ENCODE measurements at places on chromosomes 5 and 9.

- no peak for DNase-seq
These were observed 55.7 kb downstream of the HSD17B3 start for GRCh38 chr9:96246267-96246671.

DNA sequence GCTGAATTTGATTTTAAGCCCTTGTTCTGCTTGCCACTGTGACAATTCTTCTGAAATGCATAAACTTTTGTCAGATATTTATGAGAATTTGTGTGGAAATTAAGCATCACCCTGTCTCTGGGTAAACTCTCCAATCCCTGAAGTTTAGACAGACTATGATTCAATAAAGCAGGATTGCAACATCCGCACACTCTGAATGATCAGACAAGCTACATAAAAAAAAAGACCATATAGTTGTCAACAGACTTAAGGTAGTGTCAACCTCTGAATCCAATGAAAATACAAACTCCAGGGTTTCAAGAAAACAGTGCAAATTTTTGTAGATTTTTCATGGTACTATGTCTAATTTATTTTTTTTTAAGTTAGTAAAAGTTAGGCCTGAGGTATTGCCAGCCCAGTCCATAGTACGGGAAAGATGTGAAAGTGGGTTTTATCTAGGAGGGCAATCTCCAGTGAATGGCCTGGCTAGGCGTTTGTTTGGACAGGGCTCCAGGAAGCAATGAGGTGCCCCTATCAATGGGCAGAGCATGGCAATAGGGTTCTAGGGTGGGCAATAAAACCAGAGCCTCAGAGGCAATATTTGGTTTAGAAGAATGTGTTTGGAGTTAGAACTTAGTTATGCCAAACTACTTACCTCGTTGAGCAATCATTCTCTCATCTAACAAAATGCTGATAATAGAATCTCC is 762.6 kb upstream of the SEMA6A start:
- no peak for DNase-seq

GRCh38 chr9:16062542-16063240 is 509.8 kb downstream of the CCDC171 start:
- no peak for DNase-seq

DNA sequence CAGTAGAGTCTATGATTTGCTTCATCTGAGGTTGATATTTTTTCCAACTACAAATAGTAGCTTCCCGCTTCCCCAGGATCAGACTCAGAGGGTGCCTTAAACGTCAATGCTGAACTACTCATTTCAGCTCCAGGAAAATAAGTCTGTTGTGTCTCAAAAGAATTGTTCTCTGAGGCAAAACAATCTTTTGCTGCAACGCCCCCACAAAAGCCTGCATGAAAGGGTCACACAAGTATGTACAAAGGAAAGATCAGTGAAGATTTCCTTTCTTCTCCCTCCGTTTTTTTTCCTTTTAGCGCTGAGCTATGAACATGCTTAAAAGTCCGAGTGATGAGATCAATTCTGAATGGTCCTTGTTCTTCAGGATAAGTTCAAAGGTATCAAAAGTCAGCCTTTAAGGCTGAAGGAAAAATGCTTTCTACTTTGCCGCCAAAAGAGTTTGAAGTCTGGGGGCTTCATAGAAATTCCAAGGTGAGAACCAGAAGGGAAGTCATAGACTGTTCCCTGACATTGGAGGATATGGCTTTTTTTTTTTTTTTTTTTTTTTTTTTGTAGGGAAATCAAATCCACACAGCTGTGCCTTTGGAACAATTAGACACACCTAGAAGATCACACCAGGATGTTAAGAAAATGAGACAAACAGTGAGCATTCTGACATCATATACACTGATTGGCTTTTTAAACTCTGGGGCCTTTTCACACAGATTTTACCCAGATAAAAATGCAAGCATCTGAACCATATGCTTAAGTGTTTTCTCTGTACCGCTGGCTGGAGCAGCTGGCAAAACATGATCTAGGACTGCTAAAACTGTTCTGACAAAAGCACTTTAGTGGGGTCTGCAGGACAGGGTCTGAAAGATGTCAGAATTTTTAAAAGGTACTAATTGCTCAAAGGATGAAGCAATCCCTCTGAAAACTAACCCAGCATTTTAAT is 329.3 kb downstream of the ENC1 start:
- DNase-seq: no peak

GRCh38 chr5:160097991-160098390 is 21.3 kb downstream of the PWWP2A start:
- DNase-seq: no peak

DNA sequence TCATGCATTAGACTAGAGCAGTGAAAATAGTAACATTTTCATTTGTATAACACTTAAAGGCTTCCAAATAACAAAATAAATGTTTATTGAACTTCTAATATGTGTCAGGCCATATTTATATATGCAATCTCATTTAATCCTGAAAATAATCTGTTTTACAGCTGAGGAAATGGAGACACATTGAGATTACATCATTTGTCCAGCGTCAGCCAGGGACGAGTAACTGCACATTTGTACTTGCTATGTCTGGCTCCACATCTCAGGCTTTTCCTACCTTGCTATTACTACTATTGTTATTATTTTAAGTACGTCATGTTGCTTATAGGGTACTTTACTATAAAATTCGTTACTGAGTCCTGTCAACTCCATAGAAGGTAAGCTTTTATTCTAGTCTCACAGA is 3.8 kb upstream of the C9 start:
- DNase-seq: no peak

GRCh38 chr5:43232943-43233833 is 41.2 kb downstream of the NIM1K start:
- DNase-seq: no peak

- no peak for DNase-seq
These were observed 242.2 kb downstream of the CSNK1G3 start for GRCh38 chr5:123753937-123754891.

- DNase-seq: no peak
These were observed 13.6 kb downstream of the MTMR12 start for GRCh38 chr5:32299059-32299677.

All from DMS153 (cell line).